ENCODE measurements at places on chromosomes 16 and 17. TPM values are rescaled to one million over a fixed set of nuclear protein-coding genes. Genes with fewer than 3 reads are reported as not detected.

The CCL4L2 gene
- 12.2 TPM for total RNA-seq

The EVI2A gene
- total RNA-seq, result 0.10 TPM

The LRRC37A gene
- 1.9 TPM for total RNA-seq

The SLC2A4 gene
- 1.6 TPM for total RNA-seq

The TSPAN10 gene
- 3.5 TPM for total RNA-seq

DNA sequence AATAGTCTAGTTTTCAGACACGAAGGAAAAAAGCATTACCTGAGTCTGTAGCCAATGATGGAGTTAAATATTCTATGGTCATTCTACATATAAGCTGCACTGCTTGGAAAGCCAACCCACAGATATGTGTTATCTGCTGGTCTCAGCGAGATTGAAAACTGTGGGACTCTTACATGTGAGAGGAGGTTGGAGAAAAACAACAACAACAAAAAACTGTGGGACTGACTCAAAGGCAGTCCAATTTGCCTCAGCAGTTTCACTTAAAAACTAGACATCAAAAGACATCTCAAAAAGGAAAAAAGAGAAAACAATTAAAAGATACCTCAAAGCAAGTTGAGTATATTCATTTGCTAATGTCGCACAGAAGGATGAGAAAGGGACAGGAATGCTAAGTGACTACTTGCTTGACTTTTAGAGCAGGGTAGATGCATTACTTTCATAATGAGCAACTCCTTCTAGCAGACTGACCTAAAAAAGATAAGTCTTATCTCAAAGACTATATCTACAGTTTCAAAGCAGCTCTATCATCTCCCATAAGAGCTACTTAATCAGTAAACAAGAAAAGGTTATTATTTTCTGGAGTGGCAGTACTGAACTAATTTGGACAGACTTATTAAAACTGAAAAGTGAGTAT is 35.5 kb upstream of the ITGA2B start:
- no peak for DNase-seq

DNA sequence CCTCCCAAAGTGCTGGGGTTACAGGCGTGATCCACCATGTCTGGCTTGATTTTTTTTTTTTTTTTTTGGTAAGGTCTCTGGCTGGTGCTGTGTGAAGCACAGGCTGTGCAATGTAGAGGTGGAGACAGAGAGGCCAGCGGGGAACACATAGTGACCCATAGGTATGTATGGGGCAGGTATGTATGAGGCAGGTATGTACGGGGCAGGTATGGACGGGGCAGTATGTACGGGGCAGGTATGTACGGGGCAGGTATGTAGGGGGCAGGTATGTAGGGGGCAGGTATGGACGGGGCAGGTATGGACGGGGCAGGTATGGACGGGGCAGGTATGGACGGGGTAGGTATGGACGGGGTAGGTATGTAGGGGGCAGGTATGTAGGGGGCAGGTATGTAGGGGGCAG is 5.0 kb downstream of the RPL3L start:
- no peak for DNase-seq

- peak; percentile 30 for DNase-seq
Observed at GRCh38 chr17:32927201-32927723, 691 bp upstream of the TMEM98 start.

DNA sequence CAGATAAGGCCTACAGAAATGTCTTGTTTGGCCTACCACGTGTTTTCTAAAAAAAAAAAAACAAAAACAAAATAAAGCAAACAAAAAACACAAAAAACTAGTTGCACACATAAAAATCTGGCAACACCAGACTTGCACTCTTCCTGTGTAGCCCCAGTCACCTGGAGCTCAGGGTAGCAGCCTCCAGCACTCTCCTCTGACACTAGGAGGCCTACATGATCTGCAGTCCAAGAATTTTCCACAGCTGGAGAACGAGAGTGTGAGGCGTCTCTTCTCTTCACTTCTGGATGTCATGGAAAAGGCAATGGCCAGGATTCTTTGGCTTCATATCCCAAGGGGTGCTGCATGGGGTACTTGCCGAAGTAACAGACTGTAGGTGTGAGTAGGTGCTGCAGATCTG is 310.2 kb upstream of the SALL1 start:
- DNase-seq, result no peak

DNA sequence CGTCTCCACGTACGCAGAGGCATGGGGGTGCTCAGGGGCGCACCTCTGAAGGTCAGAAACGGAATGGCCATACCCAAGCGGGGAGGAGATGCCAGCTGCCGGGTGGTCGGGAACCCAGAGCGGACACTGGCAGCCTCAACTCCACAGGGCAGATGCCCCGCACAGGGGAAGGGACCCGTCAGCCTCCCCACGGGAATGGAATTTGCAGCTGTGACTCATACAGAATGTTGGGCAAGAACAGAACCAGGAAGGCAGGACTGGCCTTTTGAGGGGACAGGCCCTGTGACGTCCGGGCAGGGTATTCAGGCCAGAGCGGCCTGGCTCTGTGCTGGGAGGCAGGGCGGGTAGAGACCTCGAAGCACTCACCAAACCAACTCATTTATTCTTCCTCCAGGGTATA is 7.5 kb downstream of the TK1 start:
- no peak for DNase-seq

DNA sequence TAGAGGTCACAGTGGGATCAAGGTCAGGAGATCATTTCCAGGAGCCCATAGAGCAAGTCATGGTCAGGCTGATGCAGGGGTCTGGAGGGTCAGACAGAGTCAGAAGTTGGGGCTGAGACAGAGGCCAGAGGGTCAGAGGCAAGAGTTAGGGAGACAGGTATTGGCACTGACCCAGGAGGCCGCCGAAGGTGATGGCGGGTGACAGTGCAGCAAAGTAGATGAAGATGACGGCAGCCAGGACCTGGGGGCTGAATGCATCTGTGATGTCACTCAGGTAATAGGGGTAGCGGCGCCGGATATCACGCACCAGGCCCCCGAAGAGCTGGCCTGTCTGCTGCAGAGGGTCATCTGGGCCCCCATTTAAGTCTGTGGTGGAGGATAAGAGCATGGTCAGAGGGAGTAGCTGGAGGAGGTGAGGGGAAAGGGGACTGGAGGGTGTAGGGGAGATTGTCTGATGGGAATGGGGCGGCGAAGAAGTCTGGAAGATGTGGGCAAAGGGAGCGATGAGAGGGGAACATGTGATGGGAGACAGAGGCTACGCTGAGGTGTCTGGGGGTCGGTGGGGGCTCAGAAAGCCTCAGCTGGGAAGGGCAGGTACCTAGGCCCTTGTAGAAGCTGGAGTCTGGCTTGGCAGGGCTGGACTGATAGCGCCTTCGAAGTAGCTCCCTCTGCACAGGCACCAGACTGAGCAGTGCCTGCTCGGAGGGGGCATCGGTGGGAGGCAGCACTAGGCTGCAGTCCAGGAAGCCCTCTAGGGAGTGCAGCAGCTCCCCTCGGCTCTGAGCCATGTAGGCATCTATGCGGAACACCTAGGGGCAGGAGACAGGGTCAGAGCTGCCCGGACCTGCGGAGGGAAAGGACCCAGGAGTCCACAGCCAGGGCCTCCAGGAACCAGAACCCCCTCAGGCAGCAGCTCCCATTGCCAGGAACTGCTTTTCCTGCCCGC is 9.8 kb downstream of the SLC4A1 start:
- no peak for DNase-seq

DNA sequence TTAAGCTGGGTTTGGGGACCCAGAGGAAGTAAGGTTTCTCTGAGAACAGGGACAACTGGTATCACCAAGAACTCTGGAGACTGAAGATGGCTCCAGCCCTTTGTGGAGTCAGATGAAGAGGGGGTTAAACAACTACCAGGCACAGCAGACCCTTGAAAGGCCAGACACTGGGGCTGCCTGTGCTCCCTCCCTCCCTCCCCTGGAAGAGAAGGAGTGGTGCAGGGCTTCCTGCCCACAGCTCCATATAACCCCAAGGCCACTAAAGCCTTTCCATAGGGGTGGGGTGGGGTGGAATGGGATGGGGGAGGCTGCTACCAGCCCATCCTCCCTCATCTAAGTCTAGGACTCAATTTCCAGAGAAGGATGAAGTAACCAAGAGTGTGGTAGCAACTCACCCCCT is 66.7 kb downstream of the CCDC182 start:
- no peak for DNase-seq

DNA sequence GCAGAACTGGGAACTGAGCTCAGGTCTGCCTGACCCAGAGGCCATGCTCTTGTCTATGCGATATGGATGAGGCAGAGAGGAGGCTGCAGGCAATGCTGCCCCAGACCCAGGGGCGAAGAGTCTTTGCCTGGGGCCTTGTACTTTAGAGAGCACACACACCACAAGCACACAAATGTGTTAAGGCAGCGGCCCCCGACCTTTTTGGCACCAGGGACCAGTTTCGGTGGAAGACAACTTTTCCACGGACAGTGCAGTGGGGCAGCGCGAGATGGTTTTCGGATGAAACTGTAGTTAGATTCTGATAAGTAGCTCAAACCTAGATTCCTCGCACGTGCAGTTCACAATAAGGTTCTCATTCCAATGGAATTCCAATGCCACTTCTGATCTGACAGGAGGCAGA is 6.7 kb downstream of the MT4 start:
- no peak for DNase-seq

DNA sequence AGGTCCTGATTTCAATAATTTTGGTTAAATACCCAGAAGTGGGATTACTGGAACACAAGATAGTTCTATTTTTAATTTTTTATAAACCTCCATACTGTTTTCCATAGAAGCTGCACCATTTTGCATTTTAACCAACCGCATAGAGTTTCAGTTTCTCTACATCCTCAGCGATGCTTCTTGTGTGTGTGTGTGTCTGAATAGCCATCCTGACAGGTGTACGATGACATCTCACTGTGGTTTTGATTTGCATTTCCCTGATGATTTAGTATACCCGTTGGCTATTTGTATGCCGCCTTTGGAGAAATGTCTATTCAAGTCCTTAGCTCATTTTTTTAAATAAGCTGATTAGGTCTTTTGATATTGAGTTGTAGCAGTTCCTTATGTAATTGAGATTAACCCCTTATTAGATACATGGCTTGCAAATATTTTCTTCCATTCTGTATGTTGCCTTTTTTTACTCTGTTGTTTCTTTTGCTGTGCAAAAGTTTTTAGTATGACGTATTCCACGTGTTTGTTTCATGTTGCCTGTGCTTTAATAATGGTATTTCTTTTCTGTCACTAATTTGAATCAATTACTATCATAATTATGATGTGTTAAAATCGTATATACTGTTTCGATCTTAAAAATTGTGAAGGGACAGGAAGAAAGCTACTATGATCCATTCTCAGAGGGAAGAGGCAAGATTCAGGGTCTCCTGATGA is 227.2 kb upstream of the MON1B start:
- DNase-seq, result no peak

GRCh38 chr17:17492085-17492484 is 4.1 kb downstream of the RASD1 start:
- DNase-seq, result no peak

DNA sequence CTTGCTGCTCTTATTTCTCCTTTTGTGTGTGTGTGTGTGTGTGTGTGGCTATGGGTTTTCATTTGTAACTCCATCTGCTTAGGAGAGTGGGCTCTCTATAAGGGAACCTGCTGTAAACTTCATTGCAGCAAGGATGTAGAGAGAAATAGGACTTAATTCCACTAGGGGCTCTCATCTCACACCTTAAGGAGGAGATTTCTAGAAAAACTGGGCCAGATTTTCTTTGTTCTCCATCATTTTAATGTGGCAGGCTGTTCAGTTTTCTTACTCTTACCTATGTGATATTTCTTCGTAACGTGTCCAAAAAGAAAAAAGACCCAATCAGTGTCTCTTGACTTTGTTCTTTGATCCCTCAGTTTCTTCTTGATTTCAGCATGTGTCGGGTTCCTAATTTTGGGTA is 4.5 kb upstream of the CASC3 start:
- no peak for DNase-seq

DNA sequence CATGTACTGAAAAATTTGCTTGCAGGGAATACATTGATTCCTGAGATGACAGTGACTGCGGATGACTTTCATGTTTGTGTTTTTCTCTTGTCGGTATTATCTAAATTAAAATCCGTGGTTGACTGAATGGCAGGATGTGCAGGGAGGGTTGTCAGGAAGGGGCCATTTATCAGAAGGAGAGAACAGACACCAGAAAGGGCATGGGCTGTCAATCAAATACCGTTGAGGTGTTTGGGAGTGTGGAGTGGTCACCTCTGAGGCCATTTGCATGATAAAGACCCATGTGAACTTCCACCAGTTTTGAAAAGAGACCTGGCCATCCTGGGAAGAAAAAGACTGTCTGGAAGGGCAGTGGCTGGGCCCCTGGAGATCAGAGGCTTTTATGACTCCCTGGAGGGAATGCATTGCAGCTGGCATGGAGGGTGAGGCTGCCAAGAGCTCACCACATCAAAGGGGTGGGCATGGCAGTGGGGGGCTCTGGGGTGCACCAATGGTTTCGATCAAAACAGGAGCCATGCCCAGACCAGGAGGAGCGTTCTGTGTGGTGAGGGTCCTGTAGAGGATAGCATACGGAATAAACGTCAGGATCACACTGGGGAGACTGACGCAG is 67.1 kb downstream of the CYLD start:
- no peak for DNase-seq

DNA sequence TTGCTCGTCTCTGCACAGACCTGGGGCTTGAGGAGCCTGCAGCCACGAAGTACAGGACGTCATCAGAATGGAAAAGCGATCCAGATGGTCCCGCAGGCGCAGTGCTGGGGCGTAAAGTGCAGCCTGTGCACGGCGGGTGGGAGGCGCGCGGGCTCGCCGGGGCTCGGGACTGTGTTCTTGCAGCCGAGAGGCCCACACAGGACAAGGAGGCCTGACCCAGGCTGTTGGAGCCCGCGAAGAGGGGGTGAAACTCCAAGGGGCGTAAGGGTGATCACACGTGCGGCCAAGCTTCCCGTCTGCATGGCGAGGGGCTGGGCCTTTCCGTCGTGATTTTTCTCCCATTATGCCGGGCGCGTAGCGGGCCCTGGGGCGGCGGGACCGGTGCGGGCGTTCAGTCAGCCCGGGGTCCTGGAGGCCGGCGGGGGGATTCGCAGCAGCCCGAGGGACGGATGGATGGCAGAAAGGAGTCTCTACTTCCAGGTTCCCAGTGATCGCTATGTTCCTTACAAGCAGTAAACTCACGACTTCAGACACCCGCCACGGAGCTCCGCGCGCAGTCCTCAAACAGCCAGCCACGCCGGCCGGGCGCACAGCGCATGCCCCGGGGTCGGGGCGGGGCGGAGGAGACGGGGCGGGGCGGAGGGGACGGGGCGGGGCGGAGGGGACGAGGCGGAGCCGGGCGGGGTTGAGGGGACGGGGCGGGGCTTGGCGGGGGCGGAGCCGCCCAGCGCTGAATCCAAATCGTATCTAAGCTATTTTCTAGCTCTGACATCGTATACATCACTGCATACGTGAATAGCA is 141.0 kb upstream of the KCNJ18 start:
- DNase-seq, result no peak

DNA sequence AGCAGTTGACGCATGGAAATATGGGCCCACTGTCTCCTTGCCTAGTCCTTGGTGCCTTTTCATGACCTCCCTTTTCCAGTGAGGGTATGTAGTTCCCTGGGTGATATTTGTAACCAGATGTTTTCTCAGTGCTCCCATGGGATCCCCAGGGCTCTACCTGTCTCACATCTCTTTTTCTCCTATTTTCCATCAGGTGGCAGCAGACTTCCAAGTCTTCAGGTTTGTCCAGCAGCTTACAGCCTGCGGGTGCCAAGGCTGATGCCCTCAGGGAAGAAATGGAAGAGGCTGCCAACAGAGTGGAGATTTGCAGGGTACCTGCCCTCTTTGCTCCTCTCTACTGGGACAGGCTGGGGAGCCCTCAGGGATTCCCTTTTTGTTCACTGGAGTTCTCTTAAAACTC is 89.1 kb downstream of the ELAC2 start:
- no peak for DNase-seq

All from hepatocyte (in vitro differentiated cells).